ENCODE measurements at places on chromosomes 11 and 22.
A peak's percentile ranks its signal among the peaks of the same experiment; 100 is the strongest.

DNA sequence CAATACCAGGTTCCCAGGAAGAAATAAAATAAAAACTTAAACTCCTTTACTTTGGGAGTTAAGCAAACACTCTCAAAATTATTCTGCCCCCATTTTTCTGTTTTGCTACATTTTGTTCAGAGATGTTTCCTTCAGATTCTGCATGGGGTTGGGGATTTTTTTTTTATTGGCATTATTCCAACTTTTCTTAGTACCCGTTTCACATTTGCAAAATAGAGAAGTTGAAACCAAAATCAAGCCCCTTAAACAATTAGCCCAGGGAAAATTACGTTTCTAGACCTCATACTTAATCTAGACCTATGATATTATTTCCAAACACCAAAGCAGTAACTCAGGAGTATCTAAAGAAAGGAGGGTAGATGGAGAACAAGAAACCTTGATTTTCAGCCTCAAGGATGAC is 20.6 kb upstream of the MS4A7 start:
- no peak for DNase-seq

DNA sequence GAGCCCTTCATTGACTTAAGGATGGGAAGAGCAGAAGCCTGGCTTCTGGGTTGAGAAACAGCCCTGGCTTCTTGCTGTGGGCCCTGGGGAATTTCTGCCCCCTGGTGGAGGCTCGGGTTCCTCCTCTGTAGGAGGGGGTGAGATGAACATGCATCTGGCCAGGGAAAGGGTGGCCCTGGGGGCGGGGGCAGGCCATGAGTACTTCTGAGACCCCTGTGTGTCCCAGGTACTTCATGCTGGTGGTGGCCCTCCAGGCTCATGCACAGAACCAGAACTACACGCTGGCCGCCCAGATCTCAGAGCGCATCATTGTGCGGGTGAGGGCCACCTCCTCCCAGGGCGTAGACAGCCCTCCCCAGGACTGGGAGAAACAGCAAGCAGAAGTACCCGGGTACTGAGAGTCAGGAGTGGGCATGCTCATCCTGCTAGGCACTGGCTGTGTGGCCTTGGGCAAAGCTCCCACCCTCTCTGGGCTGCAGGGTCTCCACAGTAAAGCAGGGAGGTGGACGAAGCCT is 15.8 kb downstream of the TMEM258 start:
- DNase-seq, result peak; percentile 63

GRCh38 chr11:122170815-122171475 is 54.9 kb upstream of the BLID start:
- peak; percentile 47 for DNase-seq

DNA sequence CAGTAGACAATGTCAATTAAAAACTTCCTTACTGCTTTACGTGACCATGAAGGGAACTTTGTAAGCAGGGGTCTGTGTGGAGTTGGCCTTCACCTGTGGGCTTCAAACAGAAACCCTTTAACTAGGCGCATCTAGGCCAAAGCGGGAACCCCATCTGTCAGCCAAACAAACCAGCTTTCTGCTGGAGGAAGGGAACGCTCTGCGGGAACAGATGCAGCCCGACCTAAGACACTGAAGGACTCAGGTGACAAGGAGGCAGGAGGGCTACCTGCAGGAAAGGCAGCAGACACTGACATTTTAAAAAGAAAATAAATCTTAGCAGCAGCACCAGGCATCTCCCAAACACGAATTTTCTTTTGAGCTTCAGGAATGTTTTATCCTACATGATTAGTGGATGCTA is 78.4 kb downstream of the CADM1 start:
- no peak for DNase-seq

GRCh38 chr22:33962409-33962808 is 42.1 kb upstream of the LARGE1 start:
- no peak for DNase-seq

DNA sequence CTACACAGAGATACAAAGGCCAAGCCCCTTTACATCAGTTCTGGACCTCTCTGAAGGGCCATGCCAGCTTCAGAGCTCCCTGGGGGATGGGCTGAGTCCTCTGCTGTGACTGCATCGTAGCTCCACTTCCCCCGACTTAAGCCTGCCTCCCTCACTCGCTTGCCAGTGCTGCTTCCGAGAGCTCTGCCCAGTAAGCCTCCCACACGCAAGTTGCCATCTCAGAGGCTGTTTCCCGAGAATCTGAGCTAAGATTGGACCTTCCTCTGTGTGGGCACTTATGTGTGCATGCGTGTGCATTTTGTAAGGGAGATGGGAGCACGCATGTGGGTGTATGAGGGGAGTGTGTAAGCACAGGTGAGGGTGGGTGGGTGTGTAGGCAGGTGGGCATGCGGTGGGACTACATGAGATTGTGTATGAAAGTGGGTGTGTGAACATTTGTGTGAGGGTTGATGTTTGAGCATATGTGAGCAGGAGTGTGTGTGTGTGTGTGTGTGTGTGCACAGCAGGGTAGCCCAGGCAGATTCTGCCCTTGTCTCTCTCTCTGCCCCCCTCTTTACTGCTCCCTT is 163.0 kb upstream of the SYT13 start:
- DNase-seq, result no peak

DNA sequence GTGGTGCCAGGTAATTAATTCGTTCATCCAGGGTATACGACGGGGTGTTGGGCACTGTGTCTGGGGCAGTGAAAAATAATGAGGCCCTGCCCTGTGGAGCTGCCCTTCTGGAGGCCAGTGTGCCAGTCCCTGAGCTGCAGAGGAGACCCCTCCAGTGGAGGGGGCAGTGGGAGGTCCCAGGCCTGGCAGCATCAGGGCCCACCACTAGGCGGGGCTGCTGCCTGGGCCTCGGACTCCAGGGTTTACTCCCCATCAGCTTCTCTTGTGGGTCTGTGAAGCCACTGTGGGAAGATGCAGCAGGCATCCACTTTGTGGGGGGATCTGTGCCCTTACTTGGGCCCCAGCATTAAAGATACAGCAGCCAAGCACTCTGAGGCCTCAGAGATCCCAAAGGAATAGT is 17.4 kb upstream of the TMPRSS6 start:
- DNase-seq, result no peak

GRCh38 chr22:47168900-47169800 is 406.7 kb downstream of the TBC1D22A start:
- peak; percentile 3 for DNase-seq

DNA sequence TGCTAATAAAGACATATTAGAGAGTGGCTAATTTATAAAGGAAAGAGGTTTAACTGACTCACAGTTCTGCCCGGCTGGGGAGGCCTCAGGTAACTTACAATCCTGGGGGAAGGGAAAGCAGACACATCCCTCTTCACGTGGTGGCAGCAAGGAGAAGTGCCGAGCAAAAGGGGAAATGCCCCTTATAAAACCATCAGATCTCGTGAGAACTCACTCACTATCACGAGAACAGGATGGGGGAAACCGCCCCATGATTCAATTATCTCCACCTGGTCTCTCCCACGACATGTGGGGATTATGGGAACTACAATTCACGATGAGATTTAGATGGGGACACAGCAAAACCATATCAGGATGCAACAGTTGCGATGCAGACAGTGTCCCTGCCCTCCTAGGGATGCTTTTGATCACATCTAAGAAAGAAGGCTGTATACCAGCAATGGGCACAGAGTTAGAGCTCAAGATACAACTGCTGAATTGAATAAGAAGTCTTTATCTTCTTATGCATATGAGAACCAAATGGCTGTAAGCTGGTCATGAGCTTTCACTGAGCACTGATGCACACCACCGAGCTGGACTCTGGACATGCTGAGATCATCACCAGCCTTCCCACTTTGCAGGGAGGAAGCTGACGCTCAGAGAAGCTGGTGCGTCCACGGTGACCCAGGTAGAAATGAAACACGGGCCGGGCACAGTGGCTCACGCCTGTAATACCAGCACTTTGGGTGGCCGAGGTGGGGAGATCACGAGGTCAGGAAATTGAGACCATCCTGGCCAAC is 255.2 kb downstream of the MN1 start:
- DNase-seq, result no peak

- no peak for DNase-seq
Measured at GRCh38 chr11:118412921-118413320, 11.5 kb downstream of the ATP5MG start.

GRCh38 chr11:45761659-45762058 is 43.3 kb upstream of the SLC35C1 start:
- no peak for DNase-seq

- no peak for DNase-seq
Measured at GRCh38 chr11:127890030-127890615, 697.2 kb downstream of the ETS1 start.

- DNase-seq, result no peak
Measured at GRCh38 chr11:45725776-45726492, 60.5 kb upstream of the CHST1 start.

DNA sequence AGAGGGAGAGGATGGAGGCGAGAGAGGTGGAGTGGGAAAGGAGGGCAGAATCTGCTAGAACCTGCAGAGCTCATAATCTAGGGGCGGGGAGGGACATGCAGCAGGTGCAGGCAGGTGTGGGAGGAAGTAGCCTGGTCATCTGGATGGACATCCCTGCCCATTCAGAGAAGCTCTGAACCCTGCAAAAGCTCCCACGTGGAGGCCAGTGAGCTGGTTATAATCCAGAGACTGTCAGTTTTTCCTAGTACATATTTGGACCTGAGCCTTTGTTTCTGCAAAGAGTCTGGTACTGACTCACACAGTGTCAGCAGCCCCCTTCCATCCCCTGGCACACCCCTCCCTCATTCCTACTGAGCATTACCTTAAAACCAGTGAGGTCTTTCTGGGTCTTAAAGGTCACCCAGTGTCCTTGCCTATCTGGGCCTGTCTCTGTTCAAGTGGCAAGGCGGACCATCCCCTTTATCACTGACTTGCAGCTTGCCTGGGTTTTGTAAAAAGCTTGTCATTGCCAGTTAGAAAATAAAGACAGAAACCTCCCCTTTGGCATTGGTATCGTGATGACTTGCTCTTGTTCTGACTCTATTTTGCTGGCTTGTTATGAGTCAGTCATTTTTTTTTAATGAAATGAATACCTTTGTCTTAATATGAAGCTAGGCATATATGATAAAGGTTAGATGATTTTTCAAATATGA is 26.1 kb downstream of the PTPRJ start:
- no peak for DNase-seq

- DNase-seq, result peak; percentile 38
Measured at GRCh38 chr11:58958500-58958899, 19.2 kb downstream of the GLYATL1 start.

DNA sequence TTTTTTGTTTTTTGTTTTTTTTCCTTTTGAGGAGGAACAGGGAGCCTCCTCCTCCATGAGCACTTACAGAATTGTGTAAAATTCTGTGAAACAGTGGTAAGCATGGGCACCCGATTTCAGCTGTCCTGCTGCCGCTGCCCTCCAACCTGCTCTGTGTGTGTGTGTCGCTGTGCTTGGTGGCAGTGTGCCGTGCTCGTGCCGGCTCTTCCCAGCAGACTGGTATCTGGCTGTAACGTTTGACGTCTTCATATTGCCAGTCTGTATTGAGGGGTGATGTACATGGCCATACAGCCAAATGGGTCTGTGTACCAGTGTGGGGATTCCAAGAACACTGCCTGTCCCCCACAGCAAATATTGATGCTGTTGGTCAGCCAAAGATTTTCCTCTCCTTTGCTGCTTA is 97.1 kb downstream of the CWC15 start:
- no peak for DNase-seq

GRCh38 chr11:66187453-66187852 is 81.0 kb upstream of the RAB1B start:
- DNase-seq, result no peak

- DNase-seq, result peak; percentile 69
Measured at GRCh38 chr11:128630367-128631230, 43.2 kb upstream of the ETS1 start.

DNA sequence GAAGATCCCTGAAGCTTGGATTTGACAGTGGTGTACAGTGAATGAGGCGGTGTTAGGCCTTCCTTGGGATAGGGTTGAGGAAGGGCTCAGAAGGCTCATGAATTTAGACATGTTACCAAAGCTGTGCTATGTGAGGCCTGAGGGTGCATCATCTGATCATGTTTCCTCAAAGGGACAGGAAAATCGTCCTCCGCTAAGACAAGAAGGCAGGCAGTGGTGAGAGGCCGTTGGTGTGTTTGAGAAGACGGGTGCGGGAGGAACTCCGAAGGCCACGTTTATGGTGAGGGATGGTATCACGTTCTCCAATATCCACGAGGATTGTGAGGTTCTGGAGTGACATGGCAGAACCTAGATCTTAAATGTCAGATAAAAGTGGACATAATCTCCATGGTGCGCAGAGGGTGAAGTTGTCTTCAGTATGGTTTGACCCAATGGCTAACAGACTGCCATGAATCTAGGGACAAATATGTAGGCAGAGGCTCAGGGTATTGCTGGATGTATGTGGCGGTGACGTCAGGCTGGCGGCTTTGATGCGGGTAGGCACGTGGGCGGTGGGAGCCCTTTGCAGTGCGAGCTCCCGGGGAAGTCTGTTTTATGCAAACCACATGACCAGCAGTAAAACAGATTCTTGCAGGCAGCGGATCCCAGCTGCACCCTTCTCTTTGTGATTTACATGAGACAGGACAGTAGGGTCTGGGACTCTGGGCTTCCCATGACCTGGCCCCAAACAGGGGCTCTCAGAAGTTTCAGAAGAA is 242.3 kb upstream of the B3GAT1 start:
- no peak for DNase-seq

GRCh38 chr11:128775468-128775867 is 81.6 kb downstream of the FLI1 start:
- DNase-seq, result no peak

GRCh38 chr11:78993802-78994430 is 419.3 kb upstream of the NARS2 start:
- no peak for DNase-seq

- DNase-seq, result no peak
Measured at GRCh38 chr11:78653294-78653909, 78.7 kb upstream of the NARS2 start.

DNA sequence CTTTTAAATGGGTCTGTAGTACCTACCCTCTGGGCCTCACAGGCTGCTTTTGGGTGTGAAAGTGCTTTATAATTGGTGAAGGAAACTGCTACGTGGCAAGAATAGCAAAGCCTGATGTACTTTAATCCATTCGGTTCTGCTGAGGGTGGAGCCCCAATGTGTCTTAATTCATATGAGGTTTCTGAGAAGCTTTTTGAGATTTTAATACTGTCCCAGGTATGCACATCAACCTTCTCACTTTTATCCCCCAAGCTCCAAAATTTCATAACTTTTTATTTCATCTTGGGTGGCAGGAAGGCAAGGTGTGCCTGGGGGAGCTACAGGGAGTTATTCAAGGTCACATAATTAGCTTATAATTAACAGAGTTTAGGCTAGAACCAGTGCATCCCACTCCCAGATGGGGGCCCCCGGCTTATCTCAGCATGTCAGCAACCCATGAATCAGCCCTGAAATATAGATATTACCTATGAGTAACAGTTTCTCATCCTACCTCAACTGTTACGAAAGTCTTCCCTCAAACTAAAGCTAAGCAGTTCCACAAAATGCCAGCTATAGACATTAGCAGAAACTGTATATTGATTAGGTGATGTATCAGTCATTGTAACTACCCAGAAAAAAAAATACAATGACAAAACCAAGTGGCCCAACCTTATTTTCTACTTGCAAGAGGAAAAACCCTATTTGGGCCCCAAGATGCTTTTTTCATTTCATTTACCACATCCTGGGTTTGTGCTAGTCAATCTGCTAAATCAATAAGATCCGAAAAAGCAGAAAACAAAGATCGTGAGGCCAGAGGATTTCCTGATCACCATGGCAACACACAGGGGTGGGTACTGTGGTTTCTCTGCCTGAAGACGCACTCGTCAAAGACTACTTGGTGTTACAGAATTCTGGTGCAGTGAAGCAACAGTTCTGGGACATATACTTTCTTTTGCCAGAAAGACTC is 26.7 kb downstream of the CD44 start:
- DNase-seq, result peak; percentile 35

GRCh38 chr11:121618516-121618915 is 165.7 kb upstream of the SORL1-AS1 start:
- no peak for DNase-seq

- no peak for DNase-seq
Measured at GRCh38 chr11:71154261-71154805, 98.0 kb downstream of the SHANK2 start.

Measured in ACHN (cell line).